ENCODE measurements at places on chromosomes 6 and 20.

GRCh38 chr6:35611240-35611639 is 77.5 kb downstream of the FKBP5 start:
- no peak for DNase-seq

GRCh38 chr20:9388160-9388812 is 126.1 kb upstream of the LAMP5 start:
- DNase-seq: no peak

DNA sequence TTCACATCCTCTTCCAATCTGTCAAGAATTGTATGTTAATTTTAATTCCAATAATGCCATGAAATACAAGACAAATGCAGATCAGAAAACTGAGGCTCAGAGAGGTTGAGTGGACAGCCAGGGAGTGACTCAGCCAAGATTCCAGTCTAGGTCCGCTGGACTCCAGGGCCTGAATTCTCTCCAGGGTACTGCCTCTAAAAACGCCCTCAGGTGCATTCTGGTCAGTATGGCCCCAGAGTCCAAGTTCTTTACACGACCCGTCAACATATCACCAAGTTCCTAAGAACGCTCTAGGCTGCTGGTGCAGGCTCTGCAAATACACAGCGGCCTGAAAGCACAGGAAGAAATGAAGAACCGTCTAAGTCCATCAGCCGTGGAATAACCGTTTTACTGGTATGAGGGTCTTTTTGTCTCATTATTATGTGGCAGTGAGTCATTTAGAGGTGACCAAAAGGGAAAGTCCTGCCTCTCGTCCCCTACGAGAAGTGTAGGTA is 709 bp upstream of the ASXL1 start:
- DNase-seq: peak; percentile 41

DNA sequence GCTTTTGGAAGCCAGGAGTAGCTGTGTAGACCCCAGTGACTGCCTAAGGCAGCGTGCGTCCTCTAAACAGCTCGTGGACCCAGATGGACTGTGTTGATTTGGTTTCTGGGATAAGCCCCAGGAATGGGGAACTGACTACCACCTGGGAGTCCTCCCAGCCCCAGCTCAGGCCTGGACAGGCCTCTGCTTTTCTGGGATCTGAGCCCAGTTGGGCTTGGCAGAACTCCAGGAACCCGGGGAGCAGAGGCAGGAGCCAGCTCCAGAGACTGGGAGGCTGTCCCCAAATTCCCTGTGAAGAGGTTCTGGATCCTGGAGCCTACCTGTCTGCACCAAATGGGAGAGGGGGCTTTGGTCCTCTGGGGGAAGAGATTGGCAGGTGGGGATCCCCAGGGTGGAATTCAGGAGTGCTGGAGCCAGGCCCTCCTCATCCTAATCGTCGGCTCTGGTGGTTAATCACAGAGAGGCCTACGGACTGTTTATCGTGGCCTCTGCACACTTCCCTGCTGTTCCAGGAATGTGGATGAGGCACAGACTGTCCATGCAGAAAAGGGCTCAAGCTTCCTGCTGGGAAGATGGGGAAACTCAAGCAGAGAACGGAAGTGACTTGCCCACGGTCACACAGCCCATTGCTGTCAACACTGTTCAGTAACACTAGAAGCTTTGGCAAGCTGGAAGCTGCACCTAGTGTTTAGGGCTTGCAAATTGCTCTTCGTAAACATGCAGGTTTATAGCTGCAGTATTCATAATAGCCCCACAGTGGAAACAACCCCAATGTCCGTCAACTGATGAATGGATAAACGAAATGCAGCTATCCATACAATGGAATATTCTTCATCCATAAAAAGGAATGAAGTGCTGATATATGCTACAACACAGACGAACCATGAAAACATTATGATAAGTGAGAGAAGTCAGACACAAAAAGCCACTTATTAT is 100.6 kb downstream of the KCNB1 start:
- DNase-seq: no peak

GRCh38 chr6:29631860-29632731 is 887 bp downstream of the GABBR1 start:
- DNase-seq: peak; percentile 51

GRCh38 chr6:25889877-25890853 is 16.1 kb upstream of the SLC17A3 start:
- DNase-seq: no peak

DNA sequence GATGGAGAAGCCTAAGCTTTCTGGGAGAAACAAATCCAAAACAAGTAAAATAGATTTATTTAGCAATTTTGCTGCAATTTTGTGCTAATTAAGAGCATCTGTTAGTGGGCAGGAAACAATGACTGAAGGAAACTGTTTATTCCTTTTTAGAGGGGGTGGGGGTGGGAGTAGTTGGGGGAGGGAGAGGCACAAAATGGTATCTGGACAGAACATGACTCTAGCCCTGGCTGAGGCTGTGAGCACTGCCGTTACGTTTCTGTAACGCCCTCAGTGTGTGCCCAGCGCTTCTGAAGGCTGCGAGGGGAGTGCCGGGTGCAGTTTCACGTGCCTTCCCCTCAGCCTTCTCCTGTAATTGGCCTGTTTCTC is 28.8 kb downstream of the METTL24 start:
- DNase-seq: no peak

DNA sequence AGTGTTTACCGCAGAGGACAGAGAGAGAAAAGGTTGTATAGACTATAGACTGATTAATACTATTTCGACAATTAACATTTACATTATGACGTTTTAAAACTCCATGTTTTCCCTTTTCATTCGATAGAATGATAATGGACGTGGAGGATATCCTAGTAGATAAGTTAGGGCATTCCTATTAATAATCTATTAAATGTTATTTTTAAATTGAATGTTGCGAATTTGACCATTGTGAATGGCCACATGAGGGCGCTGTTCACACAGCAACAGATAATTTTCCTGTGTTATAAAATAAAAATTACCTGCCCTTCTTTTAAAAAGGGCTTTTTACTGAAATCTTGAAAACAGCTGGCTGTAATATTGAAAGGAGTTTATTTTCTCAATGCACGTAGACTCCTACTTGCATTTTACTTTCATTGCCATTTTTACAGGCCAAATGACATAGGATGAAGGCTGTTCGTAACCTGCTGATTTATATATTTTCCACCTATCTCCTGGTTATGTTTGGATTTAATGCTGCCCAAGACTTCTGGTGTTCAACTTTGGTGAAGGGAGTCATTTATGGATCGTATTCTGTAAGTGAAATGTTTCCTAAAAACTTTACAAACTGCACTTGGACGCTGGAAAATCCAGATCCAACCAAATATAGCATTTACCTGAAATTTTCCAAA is 3.3 kb downstream of the ADGRB3 start:
- DNase-seq: no peak

DNA sequence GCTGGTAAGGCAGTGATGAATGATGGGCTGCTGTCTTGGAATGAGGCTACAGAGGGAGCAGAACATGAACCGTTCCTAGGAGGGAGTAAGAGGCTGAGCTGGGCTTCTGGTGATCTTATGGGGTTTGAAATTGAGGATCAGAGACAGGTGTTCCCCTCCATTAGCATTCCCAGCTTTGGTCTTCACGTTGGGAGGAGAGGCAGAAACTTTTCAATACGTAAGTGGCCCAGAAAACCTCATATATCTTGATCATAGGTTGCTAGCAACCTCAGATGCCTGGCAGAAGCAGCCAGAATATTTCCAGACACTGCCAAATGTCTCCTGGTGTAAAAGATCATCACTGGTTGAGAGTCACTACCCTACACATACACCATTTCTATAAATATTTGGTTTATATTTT is 167.1 kb downstream of the INSM1 start:
- no peak for DNase-seq

- DNase-seq: peak; percentile 52
These were observed 17.0 kb downstream of the UQCC2 start for GRCh38 chr6:33694401-33694931.

- DNase-seq: no peak
These were observed 96.9 kb upstream of the FOXO3 start for GRCh38 chr6:108463784-108464183.

- no peak for DNase-seq
These were observed 77.9 kb upstream of the B3GAT2 start for GRCh38 chr6:71034563-71035345.

DNA sequence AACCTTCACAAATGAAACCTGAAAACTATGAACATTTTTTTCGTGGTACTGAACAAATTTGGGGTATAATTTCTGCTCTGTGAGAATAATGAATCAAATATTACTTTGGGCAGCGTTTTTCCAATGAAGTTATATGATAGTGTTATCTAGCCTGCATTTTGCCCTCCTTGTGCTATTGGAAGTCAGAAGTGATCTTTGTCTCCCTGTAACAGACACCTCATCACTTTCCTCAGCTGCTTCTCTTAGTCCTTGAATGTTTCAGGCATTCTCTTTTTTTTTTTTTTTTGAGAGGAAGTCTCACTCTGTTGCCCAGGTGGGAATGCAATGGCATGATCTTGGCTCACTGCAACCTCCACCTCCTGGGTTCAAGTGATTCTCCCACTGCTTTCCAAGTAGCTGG is 10.2 kb downstream of the DDX27 start:
- no peak for DNase-seq

DNA sequence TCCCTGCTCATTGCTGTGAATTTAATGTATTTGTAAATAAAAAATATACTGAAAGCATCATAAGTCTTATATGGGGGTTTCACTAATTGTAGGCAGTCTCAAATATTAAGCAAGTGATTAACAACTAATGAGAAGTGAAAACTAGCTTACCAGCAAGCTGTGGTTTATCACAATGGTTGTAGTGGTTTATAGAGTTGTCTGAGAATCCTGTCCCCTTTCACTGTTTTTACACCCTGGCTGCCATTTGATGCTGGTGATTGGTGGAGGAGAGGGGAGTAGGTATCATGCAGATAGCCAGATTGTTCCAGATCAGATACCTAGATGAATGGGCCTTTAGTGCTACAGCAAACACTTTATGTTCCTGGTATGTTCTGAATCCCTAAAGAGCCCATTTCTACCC is 6.0 kb downstream of the MKKS start:
- no peak for DNase-seq

- DNase-seq: no peak
These were observed 1.3 kb upstream of the GTSF1L start for GRCh38 chr20:43727980-43728590.

DNA sequence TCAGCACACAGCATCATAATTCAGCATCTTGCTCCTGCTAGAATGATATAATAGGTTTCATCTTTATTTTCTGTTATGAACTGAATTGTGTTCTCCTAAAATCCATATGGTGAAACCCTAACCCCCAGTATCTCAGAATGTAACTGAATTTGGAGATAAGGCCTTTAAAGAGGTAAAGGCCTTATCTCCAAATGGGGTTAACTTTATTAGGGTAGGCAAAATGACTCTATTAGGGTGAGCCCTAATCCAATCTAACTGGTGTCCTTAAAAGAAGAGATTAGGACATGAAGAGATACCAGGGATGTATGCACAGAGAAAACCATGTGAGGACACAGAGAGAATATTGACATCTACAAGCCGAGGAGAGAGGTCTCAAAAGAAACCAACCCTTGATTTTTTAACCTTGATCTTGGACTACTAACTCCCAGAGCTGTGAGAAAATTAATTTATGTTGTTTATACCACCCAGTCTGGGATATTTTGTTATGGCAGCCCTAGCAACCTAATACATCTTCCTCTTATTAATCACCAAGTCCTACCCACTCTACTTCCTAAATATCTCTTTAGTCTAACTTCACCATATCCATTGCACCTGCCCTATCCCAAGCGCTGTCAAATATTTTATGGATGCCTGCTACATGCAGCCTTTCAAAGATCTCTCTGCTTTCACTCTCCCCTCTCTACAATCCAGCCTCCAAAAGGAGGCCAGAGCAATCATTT is 8.5 kb upstream of the MRS2 start:
- DNase-seq: no peak
